ENCODE measurements at places on chromosomes 5 and 9.

DNA sequence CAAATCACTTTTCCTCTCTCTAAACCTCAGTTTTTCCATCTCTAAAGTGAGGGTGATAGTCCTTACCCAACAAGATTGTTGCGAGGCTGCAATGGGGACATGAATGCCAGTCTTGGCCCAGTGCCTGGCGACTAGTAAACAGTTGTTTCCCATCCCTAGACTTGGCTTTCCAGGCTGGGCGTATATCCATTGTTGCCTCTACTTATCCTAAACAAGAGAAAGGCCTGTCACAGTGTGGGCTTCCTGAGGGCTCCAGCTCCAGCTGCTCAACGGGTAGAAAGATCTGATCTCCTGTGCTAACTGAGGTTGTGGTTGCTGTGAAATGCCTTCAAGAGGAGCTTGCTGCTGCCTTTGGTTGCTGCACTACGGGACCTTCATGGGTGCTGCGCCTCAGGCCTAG, 142.0 kb downstream of the NSG2 start:
- DNase-seq, result no peak

GRCh38 chr5:61768692-61769281, 436.7 kb downstream of the ZSWIM6 start:
- no peak for DNase-seq

DNA sequence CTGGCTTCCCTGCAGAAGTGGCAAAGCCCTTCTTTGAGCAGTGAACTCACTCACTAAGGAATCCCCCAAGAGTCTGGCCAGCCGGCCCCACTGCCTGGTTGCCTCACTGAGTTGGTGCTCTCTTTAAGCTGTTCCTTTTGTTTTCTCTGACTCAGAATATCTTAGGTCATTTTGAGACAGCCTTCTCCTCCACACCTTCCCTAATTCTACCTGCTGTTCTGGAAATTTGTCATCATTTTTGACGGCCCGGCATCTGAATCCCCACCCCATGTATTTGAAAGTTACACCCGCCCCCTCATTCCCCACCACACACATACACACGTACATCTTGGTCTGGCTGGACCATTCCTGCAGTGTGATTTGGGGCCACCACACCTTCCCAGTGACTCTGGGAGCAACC, 41.8 kb downstream of the FGF1 start:
- no peak for DNase-seq

DNA sequence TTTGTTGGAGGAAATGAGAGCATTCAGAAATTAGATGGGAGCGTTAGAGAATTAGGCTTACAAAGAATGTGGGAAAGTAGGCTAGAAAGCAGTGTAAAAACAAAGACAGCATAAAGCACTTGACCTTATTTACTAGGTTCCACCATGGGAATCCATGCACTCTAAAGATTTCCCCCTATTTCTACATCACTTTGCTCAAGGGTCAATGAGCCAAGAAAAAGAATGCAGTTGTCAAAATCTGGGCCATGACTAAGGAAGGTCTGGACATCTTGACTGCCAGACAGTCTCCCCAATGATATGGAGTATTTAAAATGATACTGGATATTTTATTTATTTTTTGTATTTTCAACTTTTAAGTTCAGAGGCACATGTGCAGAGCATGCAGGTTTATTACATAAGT, 3.4 kb downstream of the TLR4 start:
- no peak for DNase-seq

DNA sequence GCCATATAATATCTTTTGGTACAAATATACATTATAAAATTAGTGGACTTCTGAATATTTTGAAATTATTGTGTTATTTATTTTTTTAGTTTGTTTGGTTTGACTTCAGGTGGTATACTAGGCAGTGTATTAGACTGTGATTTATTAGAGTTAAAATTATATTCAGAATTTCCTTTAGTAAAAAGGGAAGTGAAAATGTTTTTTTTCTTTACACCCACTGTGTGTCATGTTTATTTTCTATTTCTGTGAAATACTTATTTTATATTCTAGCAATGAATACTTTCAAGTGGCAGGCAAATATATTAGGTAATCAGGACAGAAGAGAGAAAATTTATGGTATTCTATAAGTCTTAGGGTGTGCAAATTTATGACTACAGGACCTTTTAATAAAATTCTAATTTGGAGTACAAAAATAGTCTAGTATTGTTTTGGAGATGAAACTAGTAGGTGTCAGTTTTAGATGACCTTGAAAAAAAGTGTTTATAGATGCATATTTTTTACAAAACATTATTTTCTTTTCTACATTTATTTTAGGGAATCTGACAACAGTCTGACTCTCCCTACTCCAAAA, 8.8 kb downstream of the CSNK1G3 start:
- no peak for DNase-seq

DNA sequence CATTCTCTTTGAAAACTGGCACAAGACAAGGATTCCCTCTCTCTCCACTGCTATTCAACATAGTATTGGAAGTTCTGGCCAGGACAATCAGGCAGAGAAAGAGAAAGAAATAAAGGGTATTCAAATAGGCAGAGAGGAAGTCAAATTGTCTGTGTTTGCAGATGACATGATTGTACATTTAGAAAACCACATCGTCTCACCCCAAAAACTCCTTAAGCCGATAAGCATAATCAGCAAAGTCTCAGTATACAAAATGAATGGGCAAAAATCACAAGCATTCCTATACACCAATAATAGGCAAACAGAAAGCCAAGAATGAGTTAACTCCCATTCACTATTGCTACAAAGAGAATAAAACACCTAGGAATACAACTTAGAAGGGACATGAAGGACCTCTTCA, 21.0 kb upstream of the EPB41L4A start:
- no peak for DNase-seq
